ENCODE measurements at places on chromosomes 4 and X.
A peak's percentile ranks its signal among the peaks of the same experiment; 100 is the strongest.

- no peak for DNase-seq
These were observed 231.2 kb downstream of the PPP1R2C start for GRCh38 chrX:42546800-42547199.

- peak; percentile 2 for DNase-seq
These were observed 2.9 kb upstream of the ATOH1 start for GRCh38 chr4:93825551-93826216.

GRCh38 chrX:136662976-136663375 lies 15.0 kb downstream of the CD40LG start:
- no peak for DNase-seq

GRCh38 chr4:107592519-107592918 lies 127.5 kb downstream of the PAPSS1 start:
- no peak for DNase-seq

- no peak for DNase-seq
These were observed 56.2 kb downstream of the METTL14 start for GRCh38 chr4:118741301-118741855.

- no peak for DNase-seq
These were observed 300.4 kb upstream of the BMP3 start for GRCh38 chr4:80730158-80730557.

- DNase-seq: no peak
These were observed 76.7 kb downstream of the IRF2 start for GRCh38 chr4:184397516-184398163.

- no peak for DNase-seq
These were observed 85.0 kb downstream of the SCFD2 start for GRCh38 chr4:53280846-53281245.

- DNase-seq: no peak
These were observed 121.7 kb upstream of the KCNIP4 start for GRCh38 chr4:22070256-22070655.

Measured in activated CD4-positive, alpha-beta T cell treated with anti-CD3 and anti-CD28 coated beads, Interleukin-2, amount 50 U/mL, for 16 hours (primary cell).